ENCODE measurements at places on chromosomes 11 and 22.

GRCh38 chr11:100637706-100638105 lies 49.4 kb upstream of the ARHGAP42 start:
- no peak for DNase-seq

DNA sequence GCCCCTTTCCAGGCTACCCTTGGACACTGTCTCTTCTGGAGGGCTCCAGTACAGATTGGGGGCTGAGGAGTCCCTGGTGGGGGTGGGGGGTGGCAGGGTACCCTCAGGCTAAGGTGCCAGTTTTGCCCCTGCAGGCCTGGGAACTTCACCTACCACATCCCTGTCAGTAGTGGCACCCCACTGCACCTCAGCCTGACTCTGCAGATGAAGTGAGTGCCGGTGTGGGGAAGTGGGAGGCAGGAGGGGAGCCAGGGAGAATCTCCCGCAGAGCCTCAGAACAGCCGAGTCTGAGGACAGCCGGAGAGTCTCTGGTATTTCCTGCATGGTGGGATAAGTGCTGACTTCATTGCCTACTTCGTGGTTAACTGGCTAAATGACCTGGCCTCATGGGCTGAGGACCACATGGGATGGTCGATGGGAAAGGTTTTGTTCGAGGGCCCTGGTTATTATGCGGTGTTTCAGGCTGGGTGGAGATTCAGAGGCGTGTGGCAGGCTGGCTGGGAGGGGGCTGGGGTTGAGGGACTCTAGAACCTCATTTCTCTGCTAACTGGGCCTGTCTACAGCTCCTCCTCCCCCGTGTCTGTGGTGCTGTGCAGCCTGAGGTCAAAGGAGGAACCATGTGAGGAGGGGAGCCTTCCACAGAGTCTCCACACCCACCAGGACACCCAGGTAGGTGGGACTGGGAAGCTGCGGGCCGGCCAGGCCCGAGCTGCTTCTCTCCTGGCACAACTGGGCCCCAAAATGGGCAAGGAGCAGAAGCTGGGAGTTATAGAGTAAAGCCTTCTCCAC lies 8.5 kb downstream of the TMEM258 start:
- no peak for DNase-seq

GRCh38 chr11:29214833-29215232 lies 802.0 kb downstream of the KCNA4 start:
- no peak for DNase-seq

DNA sequence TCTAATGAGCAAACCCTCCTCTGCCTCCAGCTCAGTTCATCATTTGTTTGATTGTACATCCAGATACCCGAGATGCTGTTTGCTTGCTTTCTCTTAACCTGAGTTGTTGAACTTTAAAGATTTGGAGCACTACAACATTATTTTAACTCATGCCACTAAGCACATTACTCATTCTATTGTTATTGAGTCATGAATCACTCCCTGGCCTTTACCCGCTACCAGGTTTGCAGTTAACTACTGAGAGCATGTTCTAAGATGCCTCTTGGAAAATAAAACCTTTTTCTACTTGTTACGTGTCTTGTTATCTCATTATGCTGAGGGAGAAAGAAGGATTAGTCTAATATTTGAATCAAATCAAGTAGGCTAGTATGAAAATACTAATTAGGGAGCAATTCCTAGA lies 720.6 kb upstream of the ANO5 start:
- no peak for DNase-seq

DNA sequence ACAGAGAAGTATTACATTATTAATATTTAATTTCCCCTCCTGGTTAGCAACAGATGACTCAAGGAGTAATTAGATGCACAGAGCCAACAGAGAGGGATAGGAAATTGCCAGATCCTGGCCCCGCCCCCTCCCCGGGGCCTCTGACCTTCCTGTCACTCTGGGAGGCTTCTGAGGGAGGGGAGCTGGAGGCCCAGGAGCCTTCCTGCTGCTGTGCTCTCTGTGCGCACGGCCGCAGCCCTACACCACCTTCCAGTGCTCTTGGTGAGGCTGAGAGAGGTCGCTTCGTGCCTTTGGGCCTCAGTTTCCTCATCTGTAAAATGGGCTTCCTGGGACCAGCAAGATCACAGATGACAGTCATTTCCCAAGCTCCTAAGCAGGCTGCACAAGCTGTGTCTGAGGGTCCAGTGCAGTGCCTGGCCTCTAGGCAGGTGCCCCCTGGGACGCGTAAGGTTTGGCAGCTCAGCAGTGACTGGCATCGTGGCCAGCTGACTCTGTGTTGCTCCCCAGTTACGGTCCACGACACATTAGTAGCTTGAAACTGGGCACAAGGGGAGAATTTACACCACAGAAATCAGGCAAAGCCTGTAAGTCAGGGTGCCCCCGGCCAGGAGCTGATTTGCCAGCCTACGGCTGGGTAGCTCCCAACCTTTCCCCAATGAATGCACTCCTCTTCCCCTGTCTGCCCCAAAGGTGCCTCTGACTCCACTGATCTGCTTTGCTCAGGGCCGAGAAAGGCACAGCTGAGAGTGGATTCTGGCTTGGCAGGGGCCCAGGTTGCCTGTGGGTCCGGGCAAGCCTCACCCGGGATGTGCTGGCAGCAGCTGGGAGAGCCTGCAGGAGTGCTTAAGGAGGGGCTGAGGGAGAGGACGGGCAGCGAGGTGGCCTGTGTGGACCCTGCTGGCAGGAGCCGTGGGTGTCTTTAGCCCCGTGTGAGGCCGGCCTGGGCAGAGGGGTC lies 2.3 kb downstream of the ADORA2A start:
- peak; percentile 46 for DNase-seq

DNA sequence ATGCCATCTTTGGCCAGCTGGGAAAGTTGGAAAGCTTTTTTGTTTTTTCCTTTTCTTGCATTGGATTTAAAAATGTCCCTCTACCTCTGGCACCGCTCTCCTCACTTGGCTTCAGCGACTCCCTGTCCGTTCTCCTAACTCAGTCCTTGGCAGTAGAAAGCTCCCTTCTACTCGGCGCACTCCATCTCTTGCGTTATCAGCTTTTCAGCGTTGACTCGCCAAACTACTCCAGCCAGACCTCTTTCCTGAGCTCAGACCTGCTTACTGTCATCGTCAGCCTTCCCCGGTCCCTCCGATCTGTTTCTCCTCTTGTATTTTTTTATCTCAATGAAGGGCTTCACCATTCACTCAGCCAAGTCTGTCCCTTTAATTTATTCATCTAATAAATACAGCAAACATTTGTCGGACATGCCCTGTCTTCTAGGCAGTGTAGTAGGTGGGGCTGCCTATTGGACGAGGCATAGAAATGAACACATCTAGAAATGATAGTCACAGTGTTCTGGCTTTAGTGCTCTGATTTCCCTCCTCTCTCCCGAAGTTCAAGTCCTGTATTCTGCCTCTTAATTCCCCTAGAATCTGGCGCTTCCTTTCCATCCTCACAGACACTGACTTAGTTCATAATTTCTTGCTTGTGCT lies 839 bp downstream of the CEP164 start:
- no peak for DNase-seq

DNA sequence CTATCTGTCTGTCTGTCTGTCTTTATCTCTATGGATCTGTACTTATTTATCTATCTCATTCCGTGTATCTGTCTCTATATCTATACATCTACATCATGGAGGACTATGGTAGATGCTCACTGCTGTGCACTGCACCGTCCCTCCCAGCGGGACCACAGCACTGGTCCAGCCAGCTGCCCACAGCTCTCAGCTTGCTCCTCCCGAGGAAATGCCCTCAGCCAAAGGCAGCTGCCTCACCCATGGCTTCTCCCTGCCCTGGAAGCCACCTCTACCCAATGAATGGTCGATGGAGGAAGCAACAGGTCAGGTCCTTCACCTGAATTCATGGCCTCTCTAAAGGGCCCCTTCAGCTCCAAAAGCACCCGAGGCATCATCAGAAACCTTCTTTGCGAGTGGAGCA lies 14.7 kb upstream of the CD81 start:
- DNase-seq: no peak

GRCh38 chr11:69367211-69367964 lies 73.4 kb downstream of the MYEOV start:
- no peak for DNase-seq

GRCh38 chr22:35959121-35959800 lies 69.4 kb downstream of the RBFOX2 start:
- DNase-seq: no peak

DNA sequence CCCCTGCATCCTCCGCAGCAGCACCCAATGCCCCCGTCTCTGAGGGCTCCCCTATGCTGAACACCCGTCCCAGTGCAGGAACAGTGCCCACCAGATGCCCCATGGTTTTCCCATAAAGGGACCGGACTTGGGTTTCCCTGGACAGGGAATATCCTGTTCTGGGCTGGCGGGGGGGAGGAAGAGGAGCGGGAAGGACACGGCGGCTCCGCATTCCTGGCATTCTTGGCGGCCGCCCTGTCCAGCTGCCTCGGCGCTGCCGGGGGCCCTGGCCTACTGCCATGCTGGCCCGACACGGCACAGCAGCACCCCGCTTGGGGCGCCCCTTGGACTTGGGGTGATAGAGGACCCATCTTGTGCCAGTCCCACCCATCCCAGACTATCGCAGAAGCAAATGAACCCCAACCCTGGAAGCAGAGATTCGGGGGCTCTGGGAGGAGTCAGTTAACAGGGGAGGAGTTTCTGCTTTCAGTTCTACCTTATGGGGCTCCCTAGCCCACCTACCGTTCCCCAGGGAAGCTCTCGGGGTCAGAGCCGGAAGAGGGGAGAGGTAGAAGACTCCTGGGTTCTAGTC lies 23.7 kb upstream of the CBX7 start:
- no peak for DNase-seq

DNA sequence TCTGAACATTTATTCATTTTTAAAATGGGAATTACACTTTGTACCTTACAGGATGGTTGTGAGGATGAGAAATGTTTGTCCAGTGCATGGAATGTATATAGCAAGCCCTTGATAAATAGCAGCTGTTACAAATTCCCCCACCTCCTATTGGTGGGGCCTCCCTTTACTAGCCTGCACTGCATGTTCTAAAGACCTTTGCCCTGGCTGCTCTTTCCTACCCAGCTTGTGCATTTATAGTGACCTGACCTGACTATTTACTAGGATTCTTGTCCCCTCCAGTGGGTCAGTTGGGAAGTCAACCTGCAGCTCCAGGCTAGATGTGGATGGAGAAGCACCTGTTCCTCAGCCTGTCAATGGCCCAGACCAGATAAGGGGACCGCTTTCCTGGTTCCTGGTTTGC lies 180.3 kb downstream of the HIPK3 start:
- no peak for DNase-seq

DNA sequence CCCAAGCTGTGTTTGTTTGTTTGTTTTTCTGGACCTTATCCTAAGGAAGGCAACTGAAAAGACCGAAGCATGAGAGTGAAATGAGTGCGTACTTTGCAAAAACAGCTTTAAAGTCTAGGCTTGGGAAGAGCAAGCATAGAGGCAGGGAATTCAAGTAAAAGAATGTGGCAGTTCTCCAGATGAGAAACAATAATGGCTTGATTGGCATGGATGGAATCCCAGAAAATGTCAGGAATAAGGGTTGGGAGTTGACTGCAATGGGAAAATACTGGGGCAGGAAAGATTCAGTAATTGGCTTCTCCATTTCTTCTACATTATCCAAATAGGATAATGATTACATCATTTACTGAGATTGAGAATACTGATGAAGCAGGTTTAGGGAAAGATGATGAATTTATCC lies 17.5 kb downstream of the SAAL1 start:
- DNase-seq: no peak

GRCh38 chr11:99117603-99118002 lies 96.9 kb downstream of the CNTN5 start:
- no peak for DNase-seq

DNA sequence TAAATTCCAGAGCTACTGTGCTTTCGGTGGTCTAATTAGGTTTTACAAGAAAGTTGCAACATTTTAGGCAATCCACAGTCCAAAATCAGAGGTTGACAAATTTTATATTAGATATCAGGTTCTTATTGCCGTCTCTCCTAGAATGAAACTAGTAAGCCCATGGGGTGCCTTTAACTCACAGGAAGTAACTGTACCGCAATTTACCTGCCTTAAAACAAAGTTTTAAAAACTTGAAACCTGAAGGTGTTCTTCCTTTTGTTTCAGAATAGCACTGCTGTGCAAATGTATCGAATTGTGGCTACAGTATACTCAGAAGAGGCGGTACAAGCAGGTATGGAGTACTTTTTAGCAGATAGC lies 77.2 kb downstream of the PISD start:
- no peak for DNase-seq

DNA sequence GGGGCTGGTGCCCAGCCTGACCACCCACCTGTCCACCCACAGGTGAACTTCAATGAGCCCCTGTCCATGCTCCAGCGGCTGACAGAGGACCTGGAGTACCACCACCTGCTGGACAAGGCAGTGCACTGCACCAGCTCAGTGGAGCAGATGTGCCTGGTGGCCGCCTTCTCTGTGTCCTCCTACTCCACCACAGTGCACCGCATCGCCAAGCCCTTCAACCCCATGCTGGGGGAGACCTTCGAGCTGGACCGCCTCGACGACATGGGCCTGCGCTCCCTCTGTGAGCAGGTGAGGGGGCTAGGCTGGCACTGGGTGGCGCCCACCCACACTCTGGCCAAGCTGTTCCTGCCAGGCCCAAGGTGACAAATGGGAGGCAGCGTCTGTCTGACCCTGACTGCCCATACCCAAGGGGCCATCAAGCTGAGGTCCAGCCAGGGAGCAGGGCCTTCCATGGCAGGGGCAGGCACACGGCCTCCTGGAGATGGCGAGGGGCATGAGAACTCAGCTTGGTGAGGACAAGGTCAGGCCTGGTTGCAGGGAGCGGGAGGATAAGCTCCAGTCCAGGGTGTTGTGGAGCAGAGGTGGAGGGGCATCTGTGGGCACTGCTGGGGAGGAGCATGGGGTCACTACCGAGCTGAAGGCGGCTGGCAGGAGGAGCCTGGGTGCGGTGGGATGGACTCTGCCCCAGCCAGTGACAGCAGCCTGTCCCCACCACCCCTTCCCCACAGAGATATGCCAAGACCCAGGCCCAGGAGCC lies 77.7 kb downstream of the MORC2 start:
- DNase-seq: peak; percentile 3

GRCh38 chr22:36816339-36816635 lies 548 bp downstream of the PVALB start:
- no peak for DNase-seq

DNA sequence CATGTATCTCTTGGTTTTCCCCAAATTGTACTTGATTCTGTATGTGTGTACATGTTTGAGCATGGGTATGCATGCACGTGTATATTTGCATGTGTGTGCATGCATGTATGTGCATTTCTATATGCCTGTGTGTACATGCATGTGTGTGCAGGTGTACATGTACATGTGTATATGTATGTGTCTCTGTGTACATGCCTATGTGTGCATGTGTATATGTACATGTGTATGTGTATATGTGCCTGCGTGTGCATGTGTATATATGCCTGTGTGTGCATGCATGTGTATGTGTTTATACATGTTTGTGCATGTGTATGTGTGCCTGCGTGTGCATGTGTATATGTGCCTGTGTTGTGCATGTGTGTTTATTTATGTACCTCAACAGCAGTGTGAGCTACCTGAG lies 5.3 kb upstream of the NCF4 start:
- DNase-seq: no peak

- DNase-seq: no peak
Measured at GRCh38 chr11:116930586-116930985, 93.2 kb upstream of the APOA1 start.

- no peak for DNase-seq
Measured at GRCh38 chr22:22933807-22934542, 46.4 kb downstream of the IGLL5 start.
